ENCODE measurements at places on chromosomes 1 and 21.

GRCh38 chr1:168834225-168834872, 105.3 kb upstream of the DPT start:
- DNase-seq: no peak

- no peak for DNase-seq
Measured at GRCh38 chr1:180805316-180805715, 107.4 kb upstream of the KIAA1614 start.

- DNase-seq: no peak
Measured at GRCh38 chr1:246791303-246791918, 67.2 kb downstream of the SCCPDH start.

DNA sequence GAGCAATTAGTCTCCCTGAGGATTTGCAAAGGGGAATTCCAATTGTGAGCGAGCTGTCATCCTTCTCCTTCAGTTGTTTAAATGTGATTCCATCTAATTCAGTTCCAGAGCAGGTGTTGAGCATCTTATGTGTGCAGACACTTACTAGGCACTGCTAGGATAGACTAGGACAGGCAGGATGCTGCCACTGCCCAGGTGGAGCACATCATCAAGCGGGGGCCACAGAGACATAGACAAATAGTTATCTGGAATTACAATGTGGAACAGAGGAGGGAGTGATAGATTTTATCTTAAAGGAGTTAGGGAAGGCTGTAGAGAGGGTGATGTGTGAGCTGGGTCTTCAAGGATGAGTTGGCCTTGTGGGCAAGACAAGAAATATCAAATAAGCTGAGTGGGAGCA, 55.9 kb downstream of the CDC7 start:
- no peak for DNase-seq

- DNase-seq: no peak
Measured at GRCh38 chr1:204846546-204846945, 24.1 kb upstream of the NFASC start.

GRCh38 chr1:33949570-33949969, 85.7 kb downstream of the HMGB4 start:
- DNase-seq: no peak

All from stimulated activated CD4-positive, alpha-beta T cell treated with anti-CD3 and anti-CD28 coated beads, TNF-alpha, amount 100 ng/mL, for 1 hour (primary cell).